CD8-positive, alpha-beta memory T cell (primary cell): ENCODE measurements at places on chromosomes 5 and 9. TPM values are rescaled to one million over a fixed set of nuclear protein-coding genes. Genes with fewer than 3 reads are reported as not detected.

- no peak for DNase-seq
These were observed 59.9 kb downstream of the IRX2 start for GRCh38 chr5:2691530-2691929.

DNA sequence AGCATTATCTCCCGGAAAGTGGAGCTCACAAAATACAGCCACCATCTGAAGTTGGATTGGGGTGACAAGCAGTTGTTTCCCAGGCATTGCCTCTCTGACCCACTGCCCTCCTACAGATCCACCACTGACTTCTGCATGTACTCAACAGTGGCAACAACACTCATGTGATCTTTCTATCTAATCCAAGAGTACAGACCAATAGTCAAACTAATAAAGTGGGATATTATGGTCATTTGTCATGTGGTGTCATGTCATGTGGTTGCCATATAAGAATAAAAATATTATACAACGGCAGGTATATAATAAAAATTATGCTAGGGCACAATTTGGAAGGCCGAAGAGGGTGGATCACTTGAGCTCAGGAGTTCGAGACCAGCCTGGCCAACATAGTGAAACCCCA lies 33.0 kb upstream of the SNAPC3 start:
- no peak for DNase-seq

- no peak for DNase-seq
These were observed 44.7 kb upstream of the MYOT start for GRCh38 chr5:137822984-137823383.

- DNase-seq = no peak
These were observed 60.4 kb downstream of the HMCN2 start for GRCh38 chr9:130325921-130326320.

GRCh38 chr5:65075623-65076250 lies 307.0 kb downstream of the CWC27 start:
- DNase-seq = no peak

DNA sequence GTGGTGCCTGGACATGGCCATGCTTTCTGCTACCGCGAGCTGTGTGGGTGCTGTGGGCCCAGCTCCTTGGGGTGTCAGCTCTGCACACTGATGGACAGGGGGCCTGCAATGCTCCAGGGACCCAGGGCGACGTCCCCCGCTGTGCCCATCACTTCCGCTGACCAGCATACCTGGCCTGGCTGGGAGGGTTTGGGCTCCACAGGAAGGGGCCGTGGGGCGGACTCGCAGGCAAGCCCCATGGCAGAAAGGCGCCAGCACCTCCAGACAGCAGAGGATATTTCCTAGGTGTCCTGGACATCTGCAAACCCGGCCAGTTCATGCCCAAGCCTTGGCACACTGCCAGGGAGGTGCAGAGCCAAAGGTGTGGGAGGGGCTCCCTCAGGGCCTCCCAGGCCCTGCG lies 295.8 kb upstream of the IRX4 start:
- no peak for DNase-seq

Gene SLC4A9
- not detected for total RNA-seq

Gene JAKMIP2
- 1.8 TPM for total RNA-seq

Gene PLCXD3
- not detected for total RNA-seq
